Upper lobe of right lung (tissue), 1 donor: ENCODE measurements at places on chromosomes 7 and 10. TPM values are rescaled to one million over a fixed set of nuclear protein-coding genes. Genes with fewer than 3 reads are reported as not detected.

EBLN1 gene
- not detected for total RNA-seq

DNA sequence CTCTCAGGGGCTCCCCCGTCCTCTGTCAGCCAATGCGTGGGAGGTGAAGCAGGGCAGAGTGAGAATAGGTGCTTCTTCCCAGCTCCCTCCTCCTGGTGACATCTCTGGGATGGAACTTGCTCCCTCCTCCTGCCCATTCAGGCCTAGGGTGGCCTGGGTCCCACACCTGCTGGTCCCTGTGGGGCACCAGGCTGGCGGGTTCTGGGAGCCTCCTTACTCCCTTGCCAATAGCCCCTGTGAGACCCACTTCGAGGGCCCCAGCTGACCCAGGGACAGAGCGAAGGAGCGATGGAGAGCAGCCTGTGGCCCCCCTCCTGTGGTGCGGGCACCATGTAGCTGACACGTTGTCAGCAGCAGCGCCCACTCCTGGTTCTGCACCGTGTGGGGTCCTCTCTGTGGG, 512.6 kb downstream of the GLRX3 start:
- no peak for DNase-seq

- DNase-seq: no peak
Measured at GRCh38 chr7:16970732-16971482, 89.1 kb upstream of the AGR3 start.

HSPA12A gene
- 7.4 TPM for total RNA-seq

- no peak for DNase-seq
Measured at GRCh38 chr7:50349963-50350944, 45.7 kb downstream of the IKZF1 start.

HIP1 gene
- total RNA-seq: 86.2 TPM

- no peak for DNase-seq
Measured at GRCh38 chr7:18081617-18082016, 54.0 kb upstream of the PRPS1L1 start.

ANKRD61 gene
- not detected for total RNA-seq

NUDT13 gene
- total RNA-seq: 2.3 TPM

TMEM270 gene
- total RNA-seq: not detected

KIF11 gene
- total RNA-seq: 0.93 TPM

DNA sequence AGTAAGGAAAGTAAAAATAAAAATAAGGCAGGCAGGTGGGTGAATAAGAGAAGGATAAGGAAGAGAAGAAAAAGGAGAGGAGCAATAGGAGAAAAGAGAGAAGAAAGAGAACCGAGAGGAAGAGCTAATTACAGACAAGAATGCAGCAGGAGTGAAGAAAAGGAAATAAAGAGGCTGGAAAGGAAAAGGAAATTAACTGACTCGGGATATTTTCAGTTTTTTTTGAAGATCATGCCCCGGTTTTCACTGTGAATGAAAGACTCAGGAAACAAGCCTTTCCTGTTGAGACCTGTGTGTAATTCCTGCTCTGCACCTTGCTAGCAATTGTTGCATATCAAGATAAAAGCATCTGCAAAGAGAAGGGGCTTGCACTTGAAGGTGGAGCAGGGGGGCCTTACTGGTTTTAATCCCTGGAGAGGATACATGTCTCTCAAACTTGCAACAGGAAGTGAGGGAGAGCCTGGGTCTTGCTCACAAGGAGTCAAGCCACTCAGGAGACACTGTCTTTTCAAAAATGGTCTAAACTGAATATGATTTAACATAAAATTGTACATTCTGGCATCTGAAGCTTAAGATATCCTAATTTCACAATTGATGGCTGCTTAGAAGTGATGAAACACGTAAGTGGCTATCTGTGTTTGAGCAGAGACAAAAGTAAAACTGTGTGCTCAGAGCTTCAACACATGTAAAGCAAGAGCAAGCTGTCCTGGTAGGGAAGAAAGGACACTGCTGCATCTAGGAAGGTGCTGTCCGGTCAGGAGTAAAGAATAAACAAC, 157.6 kb downstream of the FAM107B start:
- DNase-seq: no peak

COBL gene
- total RNA-seq: 29.2 TPM
